ENCODE measurements at places on chromosomes 1 and 21.

GRCh38 chr1:48571303-48571987 is 99.4 kb upstream of the SPATA6 start:
- no peak for DNase-seq

DNA sequence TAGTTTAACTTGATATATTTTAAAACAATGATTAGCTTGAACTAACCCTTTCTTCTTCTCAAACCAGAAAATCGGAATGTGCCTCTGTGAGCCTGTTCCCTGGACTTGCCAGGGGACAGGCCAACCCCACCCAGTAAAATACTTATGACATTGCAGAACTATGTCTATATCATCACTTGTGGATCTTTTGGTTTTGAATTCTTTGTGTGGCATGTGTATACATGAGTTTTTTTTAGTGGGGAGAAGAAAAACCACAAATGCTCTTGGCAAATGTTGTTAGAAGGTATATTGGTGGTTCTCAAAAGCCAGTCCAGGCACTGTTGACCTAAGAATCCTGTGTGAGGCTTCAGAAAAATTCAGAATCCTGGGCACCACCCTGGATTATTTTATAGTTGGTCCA is 347.4 kb downstream of the SIPA1L2 start:
- no peak for DNase-seq

GRCh38 chr1:55626326-55626725 is 411.2 kb upstream of the USP24 start:
- DNase-seq: no peak

DNA sequence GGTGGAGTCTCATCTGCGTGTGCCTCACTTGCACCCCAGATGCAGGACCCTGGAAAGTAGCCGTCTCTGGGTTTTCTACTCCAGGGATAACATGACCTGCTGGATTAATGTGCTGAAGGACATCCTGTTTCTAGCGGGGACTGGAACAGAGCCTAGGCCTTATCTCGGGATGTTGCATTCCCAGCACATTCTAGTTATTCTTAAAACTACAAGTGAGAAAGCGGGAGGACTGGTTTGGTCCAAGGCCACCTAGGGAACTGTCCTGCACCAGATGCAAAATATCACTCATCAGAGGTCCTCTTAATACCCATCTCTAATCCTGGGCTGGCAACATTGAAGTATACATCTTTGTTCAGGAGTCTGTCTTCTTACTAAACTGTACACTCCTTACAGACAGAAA is 179.9 kb downstream of the ZC3H11B start:
- DNase-seq: no peak

GRCh38 chr1:32361674-32362473 is 411 bp downstream of the FAM229A start:
- no peak for DNase-seq

GRCh38 chr1:226696547-226696946 is 42.5 kb downstream of the ITPKB start:
- no peak for DNase-seq

DNA sequence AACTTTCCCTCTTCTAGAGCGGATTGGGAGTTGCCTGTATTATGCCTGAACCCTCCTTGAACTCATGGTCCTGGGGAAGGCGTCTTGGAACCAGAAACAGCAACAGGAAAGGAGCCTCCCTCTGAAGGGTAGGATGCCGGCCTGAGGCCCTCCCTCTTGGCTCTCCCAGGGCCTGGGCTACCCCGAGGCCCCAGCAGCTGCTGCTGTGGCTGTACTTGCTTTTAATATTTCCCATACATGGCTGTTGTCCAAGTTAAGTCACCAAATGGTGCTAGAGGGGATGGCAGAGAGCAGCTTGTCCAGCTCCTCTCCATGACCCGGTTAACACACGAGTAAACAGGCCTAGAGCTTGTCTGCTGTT is 10.5 kb downstream of the CHRNB2 start:
- no peak for DNase-seq

GRCh38 chr21:44758781-44759627 is 42.6 kb downstream of the UBE2G2 start:
- DNase-seq: no peak

DNA sequence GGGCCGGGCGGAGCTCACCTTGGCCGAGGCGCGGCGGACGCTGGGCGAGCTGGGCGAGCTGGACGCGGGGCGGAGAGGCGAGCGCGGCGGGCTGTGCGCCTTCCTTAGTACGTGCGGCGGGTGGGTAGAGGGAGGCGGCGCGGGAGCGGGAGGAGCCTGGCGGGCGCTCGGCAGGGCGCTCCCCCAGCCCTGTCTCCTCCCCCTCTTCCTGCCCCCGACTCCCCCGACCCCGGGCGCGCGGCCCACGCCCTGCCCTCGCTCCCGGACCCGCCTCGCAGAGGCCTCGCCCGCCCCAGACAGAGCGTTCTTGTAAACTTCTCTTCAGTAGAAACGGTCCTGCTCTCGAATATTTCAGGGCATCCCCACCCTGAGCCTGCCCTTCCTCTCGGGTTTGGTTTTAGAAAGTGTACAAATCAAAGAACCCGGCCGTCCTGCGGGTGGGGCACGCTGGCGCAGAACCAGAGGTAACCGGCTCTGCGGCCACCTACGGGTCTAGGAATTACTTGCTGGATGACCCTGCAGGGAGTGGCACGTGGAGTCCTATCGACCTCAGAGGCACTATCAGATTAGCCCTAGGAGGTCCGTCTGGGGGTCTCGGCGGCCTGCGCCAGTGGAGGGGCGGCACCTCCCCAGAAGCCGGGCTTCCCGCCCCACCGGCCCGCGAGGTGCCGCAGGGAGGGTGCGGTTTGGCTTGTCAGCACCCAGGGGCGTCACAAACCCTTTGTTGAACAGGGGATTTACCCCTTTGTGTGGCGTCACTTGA is at the start of gene S100A10:
Gene S100A10, minus strand, starts transcription at position 126 of the 763 bp plus-strand sequence. CDS start 7,629 bp downstream, outside the sequence.
- peak; percentile 68 for DNase-seq

DNA sequence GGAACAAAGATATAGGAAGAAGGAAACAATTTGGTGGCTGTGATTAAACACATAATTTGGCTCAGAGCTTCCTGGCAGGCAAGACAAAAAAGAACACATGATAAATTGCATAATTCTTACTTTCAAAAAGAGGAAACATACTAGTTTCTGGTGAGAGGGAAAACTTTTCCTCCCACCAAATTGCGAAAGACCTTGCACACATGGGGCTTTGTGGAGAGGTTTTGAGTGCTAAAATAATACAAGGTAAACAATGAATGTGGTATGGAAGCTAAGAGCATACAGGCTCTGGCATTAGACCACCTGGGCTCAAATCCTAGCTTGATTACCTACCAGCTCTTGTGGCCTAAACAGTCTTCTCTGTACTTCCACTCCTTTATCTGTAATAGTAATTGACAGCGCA is 140.2 kb upstream of the HOOK1 start:
- no peak for DNase-seq

- no peak for DNase-seq
Observed at GRCh38 chr1:27153549-27153886, 1.4 kb downstream of the SLC9A1 start.

GRCh38 chr1:156155756-156156510 is 2.5 kb downstream of the SEMA4A start:
- no peak for DNase-seq

DNA sequence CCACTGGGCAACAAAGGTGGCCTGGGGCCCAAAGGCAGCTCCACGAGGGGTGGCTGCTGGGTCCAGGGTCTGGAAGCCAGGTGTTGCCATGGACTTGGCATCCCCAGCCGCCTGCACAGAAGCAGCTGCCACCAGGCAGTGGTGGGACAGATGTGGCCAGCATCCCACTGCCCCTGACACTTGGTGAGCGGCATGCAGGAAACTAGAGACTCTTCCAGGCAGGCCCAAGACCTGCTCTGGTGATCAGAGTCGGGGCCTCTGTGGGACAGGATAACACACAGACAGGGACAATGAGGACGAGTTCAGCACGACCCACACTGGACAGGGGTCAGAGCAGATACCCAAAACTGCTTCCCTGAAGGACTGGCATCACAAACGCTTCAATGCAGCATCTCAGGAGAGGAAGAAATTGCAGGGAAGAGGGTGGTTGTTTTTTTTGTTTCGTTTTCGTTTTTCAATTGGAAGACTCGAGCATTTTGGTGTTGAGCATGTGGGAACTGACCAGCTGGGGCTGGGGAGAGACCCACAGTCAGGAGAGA is 34.1 kb upstream of the RNF187 start:
- no peak for DNase-seq

DNA sequence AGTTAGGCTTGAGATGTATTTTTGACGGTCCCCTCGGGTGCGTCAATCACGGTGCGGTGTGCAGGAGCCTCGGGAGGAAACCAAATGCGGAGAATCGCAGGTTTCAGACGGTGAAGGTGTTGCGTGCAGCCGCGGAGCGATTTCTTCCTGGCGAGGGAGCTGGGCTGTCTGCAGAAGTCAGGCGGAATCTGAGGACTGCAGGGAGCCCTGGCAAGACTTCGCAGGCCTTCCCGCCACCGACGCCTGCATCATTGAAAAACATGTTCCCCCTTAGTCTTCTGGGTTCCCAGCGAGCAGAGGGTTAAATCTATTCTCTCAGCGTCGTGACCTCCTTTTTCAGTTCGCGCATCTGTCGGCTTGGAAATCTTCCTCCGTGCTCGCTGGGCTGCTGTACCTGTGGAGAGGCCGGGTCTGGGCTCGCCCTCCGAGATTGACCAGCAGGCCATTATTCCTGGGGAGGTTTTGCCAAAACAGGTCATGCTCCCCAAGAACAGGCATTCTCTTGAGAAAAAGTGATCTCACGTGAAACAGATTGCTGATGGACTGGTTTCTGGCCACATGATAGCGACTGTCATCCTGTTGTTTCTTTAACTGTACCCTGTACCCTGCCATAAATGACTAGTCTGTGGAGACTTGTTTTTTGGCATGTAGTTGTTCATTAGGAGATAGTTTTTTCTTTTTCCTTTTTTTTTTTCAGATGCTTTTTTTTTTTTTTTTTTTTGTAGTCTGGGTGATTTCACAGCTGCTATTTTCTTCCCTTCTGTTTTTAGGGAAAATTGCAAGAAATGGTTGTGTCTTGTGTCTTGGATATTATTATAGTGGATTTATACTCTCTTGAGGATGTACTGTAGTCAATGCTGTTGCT is 894 bp downstream of the EPB41 start:
- no peak for DNase-seq

GRCh38 chr1:173997791-173998190 is 24.4 kb downstream of the RC3H1 start:
- DNase-seq: no peak

DNA sequence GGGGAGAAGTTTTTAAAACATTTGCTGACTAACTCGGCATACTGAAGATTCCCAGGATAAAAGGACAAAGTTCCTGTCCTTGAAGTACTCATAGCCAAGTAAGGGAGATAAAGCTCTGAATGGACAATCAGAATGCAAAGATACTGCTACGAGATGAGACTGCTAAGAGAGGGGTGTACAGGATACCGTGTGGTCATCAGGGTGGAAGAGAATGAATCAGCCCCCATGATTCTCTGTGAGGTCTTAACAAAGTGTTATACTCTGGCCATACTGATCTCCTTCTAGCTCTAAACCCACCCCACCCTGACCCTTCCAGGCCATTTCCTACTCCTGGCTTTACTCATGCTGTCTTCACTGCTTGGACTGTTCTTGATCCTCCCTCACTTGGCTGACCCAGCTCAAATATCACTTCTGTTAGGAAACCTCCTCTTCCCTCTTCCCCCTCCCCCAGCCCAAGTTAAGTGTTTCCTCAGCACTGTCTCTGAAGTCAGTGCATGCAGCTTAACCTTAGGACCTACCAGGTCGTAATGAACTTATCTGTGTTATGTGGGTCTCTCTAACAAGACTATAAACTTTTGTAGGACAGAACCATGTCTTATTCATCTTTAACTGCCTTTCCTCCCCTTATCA is 15.8 kb upstream of the MAGOH start:
- no peak for DNase-seq

DNA sequence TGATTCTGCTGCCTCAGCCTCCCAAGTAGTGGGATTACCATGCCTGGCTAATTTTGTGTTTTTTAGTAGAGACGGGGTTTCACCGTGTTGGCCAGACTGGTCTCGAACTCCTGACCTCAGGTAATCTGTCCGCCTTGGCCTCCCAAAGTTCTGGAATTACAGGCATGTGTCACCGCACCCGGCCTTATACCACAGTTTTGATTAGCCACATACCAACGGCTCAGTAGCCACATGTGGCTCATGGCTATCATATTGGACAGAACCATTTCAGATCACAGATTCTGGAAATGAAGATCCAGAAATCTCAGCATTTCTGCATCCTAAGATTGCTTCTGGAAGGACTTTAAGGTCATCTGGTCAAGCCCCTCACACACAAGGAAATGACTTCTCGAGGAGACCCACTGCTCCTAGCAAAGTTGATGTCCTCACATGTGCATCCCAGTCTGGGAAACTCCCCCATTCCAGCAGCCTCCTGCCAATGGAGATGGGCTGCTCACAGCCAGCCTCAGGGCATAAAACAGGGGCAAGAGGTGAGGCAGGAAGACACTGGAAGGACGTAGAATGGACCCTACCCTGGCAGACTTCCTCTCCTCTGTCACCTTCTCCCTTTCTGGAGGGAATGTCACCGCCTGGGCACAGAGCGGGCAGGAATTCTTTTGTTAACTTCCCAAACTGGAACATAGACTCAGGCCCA is 17.5 kb upstream of the CITED4 start:
- no peak for DNase-seq

DNA sequence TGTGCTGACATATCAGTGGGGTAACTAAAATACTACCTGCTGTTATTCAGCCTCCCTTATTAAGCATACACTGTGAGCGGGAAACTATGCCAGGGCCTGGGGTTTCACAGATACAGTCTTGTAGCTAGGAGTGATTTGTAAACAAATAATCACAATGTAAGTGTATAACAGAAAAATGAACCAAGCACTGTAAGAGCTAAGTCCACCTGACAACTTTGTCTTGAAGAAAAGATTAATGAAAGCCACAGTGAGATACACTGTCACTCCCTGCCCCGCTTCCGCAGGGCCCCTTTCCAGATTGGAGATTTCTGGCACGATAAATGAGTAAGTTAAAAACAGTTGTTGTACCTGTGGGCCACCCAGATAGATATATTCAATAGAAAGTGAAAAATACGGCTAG is 4.8 kb downstream of the RCAN3 start:
- no peak for DNase-seq

DNA sequence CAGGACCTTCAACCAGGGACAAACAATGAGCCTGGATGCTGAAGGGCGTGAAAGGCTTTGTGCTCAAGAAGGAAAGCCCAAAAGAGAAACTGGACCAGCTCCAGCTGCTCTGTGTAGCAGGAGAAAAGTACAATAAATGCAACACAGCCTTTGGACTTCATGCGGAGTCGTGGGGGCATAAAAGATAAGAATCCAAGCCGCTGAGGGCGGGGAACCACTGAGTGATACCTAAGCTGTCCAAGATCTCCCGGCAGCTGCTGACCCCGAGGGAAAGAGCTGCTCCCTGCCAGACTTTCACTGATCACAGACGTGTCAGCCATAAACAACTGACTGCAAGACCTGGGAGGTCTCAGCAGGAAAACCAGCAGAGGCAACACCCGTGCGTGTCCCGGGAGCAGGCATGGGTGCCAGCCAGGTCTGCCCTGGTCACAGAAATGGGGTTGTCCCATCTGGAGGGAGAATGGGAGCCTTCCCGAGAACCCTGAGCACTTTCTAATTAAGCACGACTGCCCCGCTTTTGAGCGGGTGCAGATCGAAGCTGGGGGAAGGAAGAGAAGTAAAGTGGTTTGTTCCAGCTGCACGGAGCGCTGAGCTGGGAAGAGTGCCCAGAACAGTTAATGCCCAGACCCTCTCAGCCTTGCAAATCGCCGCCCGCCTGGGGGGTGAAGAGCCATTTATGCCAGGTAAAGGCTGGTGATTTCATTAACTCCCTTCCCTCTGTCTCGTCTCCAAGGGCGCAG is 68.3 kb upstream of the TARDBP start:
- DNase-seq: no peak

- DNase-seq: no peak
Observed at GRCh38 chr1:51669816-51670215, 52.9 kb downstream of the OSBPL9 start.
